Diencephalon (tissue), 1 donor: ENCODE measurements at places on chromosomes 2 and 18. TPM values are rescaled to one million over a fixed set of nuclear protein-coding genes. Genes with fewer than 3 reads are reported as not detected.

PTPN18 gene
- total RNA-seq, result 19.6 TPM

MC4R gene
- total RNA-seq, result 14.8 TPM

NT5C1B gene
- total RNA-seq, result not detected

SPATA3 gene
- not detected for total RNA-seq

ZNF804A gene
- total RNA-seq, result 16.8 TPM
